Ascending aorta (tissue), 2 donors: ENCODE measurements at places on chromosomes 16 and 17.

DNA sequence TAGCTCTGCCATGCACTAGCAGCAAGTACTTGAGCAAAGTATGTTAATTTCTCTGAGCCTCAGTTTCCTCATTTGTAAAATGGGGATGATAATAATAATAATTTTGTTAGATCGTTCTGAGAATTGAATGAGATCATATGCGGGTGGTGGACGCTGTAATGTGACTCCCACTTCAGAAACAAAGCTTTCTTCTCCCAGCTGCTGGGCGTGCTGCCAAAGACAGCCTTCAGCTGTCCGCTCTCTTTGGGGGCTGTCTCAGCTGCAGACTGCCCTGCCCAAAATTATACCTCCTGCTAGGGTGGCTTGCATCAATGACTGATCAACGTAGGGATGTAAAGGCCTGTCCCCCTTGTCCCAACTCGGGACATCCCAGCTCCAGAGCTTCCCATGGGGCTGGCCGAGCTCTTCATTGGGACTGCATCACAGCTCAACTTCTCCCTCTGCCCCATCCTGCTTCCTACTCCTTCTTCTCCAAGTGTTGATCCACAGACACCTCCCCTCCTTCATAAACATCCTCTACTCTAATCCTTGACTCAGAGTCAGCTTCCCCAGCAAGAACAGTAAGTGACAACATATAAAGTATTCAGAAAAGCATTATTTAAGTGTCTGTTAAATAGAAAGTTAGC lies 30.7 kb upstream of the CDH5 start:
- no peak for DNase-seq

GRCh38 chr17:45794840-45795239 lies 10.7 kb downstream of the CRHR1 start:
- DNase-seq, result no peak

DNA sequence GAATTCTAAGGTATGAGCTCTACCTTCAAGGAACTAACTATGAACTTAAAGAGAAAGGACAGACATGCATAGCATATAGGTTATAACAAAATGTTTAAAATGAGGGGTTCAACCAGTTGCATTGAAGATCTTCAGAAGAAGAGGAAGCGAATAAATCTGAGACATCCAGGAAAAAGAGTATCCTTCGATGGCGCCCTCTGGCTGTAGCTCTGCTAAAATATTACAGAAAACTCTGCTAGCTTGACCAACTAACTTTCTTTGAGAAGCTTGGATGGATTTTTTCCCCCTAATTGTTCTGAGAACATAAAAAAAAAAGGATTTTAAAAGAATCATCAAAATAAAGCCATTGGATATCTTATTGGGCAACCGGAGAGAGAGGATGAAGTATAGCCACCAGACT lies 659.9 kb upstream of the SOX9 start:
- DNase-seq, result no peak

DNA sequence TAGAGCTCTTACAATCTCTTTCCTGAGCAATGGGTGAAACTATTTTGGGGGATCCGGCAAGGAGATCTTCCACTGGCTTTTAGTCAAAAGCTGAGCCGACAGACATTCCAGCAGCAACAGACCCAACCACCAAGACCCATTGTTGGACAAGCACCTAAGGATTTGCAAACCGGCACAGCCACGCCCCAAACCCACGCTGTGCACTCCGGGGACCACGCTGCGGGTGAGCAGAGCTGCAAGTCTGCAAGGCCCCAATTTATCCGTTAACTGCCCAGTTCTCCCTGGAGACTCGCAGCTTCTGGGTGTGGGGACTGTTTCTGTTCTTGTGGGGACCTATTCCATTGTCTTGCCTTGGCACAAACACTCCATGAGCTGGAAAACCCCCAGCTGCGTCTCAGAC lies 45.9 kb downstream of the C16orf95 start:
- no peak for DNase-seq

DNA sequence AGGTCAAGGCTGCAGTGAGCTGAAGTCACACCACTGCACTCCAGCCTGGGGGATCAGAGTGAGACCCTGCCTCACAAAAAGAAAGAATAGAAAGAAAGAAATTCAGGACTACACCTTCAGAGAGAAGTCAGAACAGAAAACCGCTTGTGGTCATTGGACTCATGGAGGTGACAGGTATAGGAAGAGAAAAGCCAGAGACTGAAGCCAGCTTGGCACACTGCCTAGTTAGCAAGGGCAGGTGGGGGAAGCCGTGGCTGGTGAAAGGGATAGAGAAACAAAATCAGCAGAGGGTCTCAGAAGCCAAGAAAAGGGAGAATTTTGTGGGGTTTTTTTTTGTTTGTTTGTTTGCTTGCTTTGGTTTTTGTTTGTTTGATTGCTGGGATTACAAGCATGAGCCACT lies 32.9 kb upstream of the SKAP1 start:
- no peak for DNase-seq

DNA sequence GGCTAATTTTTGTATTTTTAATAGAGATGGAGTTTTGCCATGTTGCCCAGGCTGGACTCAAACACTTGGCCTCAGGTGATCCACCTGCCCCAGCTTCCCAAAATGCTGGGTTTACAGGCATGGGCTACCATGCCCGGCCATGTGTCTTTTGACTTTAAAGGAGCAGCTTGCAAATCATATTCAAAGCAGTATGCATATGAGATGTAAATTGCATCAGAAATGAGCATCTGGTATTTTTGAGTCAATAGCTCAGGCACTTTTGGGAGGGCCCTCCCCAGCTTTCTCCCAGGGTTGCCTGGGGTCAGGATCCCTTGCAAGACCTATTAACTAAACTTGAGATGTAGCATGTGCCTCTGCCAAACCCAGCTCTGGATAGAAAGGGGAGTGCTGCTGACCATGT lies 21.5 kb downstream of the EPOP start:
- no peak for DNase-seq

- no peak for DNase-seq
These were observed 65.6 kb upstream of the SREBF1 start for GRCh38 chr17:17902376-17902775.

DNA sequence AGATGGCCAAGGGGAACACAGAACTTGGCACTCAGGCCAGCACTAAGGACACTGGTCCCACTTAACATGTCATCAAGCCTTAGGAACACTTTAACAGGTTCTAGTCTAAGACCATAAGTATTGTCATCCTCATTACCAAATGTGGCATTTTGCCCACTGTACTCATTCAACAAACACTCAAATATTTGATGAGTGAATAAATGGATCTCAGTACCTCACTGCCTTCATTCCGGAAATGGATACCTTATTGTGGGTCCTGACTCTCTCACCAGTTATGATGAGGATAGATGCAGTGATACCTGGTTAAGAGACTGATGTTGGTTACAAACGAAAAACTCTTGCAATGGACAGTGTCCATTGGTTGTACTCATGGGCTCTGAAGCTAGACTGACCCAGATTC lies 455.2 kb upstream of the DYNLRB2 start:
- no peak for DNase-seq

DNA sequence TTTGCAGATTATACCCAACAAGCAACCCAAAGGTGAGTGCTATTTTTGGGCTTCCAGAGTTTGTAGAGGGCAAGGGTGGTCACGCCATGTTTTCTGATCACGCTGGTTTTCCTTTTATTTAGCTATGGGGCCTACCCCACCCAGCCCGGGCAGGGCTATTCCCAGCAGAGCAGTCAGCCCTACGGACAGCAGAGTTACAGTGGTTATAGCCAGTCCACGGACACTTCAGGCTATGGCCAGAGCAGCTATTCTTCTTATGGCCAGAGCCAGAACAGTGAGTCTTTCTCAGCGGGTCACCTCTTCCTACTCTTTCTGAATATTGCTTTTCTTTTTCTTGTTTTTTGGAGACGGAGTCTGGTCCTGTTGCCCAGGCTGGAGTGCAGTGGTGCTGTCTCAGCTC lies 2.5 kb downstream of the FUS start:
- no peak for DNase-seq

DNA sequence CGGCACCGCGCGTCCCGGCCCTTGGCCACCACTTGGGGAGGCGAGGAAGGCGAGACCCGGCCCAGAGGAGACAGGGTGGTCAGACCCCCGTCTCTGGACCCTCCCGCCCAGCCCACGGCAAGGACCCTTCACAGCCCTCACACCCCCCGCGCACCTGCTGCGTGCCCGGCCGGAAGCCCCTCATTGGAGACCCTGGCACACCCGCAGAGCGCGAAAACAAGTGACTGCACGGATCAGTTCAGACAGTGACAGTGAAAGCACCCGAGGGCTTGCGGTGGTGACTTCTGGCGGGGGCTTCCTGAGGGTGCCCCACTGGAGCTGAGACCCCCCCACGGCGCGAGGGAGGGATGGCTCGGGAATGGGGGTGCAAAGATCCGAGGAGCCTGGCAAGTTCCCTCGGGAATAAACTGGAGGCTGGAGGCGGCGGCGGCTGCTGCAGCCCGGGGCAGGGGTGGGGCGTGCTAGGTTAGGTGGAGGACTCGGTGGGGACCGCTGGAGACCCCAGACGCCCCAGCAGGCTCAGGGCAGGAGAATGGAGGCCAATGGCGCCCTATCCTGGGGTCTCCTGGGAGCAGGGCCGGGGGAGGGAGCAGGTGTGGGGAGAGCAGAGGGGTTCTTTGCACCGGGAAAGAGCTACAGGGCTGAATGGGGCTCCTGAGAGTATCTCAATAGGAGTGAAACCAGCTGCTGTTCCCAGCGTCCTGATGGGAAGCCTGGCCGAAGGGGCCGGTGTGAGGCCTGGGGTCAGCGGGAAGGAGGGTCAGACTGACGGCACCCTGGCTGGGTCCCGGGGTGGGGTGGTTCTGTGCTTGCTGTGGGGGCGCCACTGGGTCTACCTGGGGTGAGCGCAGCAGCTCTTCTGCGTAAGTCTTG lies 824 bp upstream of the FBXL16 start:
- no peak for DNase-seq
